ENCODE measurements at places on chromosomes 6 and 20.
A peak's percentile ranks its signal among the peaks of the same experiment; 100 is the strongest.

DNA sequence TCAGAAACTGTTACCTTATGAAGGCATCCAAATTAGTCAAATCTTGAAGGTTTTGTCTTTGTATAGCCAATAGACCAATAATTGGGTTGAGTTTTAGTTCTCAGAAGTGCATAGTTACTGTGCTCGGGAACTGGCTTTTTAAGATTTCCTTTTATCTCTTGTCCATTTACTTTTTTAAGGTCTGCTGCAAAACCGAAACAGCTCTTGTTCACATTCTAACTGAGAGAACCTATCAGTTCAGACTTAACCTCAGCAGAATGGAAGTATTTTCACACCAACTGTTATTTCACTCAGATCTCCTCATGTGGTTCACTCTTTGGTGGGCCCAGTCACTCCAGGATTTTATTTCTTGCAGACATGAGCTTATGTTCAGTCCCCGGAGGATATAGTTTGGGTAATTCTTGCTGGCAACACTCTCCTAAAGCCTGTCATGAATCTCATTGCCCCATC is 55.5 kb downstream of the TPBG start:
- DNase-seq: no peak

DNA sequence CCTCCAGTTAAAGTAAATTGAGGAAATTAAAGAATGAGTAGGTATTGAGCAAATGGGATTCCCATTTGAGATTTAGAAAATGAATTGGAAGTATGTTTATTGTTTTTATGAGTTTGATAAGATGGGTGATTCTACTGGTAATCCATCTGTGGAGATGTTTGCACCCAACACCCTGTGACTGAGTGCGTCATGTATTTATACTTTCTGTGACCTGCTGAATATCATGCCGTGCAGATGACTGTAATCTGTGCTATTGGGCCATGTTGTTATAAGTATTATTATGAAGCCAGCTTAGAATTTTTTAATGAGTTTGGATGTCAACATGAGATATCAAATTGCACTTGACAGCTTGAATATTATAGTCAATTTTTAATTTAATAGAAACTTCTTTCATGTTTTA is 17.7 kb downstream of the FAM83B start:
- DNase-seq: no peak

DNA sequence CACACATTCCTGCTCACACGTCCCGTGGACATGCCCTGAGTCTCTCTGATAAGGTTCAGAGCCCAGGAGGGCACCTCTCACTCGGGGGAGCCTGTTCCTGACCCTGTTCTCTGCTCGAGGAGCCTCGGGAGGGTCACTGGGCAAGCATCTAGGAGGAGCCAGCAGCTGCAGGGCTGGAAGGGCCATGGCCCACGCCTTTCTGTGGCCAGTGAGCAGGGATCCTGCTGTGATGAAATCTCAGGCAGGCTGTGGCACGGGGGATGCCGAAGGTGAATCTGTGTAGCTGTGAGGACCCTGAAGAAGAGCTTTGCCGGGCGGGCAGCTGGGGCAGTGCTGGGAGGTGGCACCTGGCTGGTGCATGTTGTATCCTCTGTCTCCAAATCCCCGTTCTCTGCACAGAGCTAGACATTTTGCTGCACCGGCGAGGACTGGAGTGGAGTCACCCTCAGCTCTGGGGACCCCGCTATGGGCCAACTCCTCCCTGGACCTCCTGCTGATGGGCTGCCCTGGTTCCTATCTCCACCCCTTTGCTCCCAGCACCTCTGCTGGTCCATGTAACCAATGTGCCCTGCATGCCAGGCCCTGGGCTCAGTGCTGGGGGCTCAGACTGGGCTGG is 7.1 kb upstream of the NPBWR2 start:
- DNase-seq: no peak

DNA sequence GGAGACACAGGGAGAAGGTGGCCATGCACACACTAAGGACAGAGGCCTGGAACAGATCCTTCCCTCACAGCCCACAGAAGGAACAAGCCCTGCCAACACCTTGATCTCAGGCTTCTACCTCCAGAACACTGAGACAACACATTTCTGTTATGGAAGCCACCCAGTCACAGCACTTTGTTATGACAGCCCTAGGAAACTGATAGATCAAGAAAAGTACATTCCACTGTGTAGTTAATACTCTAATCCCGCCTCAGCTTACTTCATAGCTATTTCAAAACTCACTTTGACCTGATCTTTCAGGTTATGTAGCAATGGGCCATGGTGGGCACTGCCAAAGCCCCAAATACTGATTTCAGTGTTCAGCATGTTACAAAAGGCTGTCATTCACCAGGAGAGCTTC is 66.8 kb downstream of the CD24 start:
- DNase-seq: no peak

GRCh38 chr20:12763406-12763805 is 245.4 kb upstream of the SPTLC3 start:
- no peak for DNase-seq

DNA sequence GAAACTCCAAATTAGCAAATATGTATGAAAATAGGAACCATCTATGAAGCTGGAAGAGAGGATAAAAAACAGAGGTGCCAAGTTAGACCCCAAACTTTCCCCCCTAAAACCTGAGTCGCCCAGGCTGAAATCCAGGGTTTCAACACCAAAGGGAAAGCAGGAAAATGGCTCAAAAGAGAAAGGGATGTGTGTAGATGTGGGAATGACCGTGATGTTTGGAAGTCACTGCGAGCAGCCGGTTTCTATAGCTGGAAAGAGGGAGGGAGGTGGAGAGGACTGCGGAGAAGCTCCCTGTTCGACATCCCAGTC is 4.5 kb downstream of the RING1 start:
- DNase-seq: no peak

GRCh38 chr6:43817192-43817591 is 47.2 kb downstream of the VEGFA start:
- DNase-seq: no peak

DNA sequence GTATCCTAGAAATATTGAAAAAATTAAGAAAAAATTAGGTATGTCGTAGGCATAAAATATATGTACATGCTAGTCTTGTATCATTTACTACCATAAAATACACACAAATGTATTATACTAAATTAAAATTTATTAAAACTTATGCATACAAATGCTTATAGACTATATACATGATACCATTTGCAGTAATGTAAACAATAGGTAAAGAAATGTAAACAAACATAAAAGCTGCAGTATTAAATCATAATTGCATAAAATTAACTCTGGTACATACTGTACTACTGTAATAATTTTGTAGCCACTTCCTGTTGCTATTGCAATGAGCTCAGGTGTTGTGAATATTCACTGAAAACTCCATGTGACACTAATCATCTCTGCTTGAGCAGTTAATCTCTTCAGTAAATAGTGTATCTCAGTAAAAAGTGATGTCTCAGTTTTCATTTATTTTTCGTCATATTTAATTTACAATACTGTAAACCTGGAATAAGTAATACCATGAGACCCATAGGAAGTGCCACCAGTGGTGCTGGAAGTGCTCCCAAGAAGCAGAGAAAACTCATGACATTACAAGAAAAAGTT is 29.3 kb downstream of the RALGAPB start:
- no peak for DNase-seq

GRCh38 chr20:58179432-58180099 is 48.9 kb downstream of the ANKRD60 start:
- DNase-seq: no peak

GRCh38 chr6:74248966-74249365 is 553.0 kb downstream of the CD109 start:
- no peak for DNase-seq

DNA sequence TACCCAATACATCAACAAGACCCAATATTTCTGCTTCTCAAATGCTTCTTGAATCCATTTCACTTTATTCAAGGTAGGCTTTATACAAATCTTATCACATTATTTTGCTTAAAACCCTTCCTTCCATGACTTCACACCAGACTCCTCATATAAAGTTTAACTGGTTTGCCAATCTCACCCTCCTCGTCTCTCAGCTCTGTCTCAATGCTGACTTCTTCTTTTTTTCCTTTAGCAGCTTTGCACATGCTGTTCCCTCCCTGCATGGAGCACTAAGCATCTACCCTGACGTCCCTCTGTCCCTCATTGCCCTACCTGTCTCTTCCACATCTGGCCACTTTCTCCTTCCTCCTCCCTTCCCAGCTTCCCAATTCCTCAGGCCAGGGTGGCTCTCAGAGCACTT is 31.4 kb downstream of the KCNK17 start:
- no peak for DNase-seq

DNA sequence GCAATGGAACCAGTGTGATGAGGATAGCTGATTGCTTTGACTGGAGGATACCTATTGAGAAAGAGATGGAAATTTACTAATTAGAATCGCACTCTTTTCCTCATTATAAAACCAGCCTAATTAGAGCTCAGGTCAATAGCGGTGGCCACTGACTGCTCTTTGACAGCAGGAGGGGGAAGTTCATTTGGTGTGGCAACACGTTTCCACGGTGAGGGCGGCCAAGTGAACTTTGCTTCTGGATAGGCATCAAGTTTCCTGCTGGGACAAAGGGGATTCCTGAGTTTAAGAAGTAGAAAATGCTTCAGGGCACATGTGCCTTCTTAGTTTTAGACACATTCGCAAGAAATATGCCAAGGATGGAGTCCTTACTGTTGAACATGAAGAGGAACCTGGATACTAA is 145.3 kb upstream of the NRN1 start:
- DNase-seq: no peak

DNA sequence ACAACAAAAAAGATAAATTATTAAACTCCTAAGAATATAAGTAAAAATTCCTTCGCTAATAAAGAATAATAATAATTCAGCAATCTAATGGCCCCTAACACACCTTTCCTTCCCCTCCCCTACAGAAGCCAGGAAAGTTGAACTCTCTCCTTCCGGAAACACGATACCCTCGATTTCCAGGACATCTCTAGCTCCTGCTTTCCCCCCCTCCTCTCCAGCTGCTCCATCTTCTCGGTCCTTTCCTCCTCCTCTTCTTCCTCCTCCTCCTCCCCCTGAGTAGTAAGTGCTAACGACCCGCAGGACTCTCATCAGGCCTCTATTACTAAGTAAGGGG is 603 bp downstream of the TASP1 start:
- DNase-seq: no peak

DNA sequence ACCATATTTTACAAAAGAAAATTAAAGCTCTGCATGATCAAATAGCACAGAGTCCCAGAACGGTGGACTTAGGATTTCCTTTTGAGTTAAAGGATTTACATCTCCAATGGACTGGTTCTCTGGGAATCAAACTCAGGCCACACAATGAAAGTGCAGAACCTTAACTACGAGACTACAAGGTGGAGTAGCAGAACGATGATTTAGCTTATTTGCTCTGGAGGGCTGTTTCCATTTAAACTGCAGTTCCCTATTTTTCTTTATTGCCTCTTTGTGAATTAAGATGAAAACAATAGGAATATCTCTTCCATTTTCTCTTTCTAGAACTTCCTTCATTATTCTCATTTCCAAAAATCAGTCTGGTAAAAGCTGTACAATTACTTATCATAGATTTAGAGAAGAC is 65.7 kb downstream of the TFAP2B start:
- no peak for DNase-seq

DNA sequence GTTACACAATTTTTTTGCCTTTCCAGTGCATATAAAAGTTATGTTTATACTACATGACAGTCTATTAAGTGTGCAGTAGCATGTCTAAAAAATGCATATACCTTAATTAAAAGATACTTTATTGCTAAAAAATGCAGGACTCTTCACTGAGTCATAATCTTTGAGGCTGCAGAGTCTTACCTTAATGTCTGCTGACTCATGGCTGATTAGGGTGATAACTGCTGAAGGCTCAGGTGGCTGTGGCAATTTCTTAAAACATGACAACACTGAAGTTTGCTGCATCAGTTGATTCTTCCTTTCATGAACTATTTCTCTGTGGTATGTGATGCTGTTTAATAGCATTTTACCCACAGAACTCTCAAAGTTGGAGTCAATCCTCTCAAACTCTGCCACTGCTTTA is 19.1 kb downstream of the ZSCAN23 start:
- DNase-seq: no peak

GRCh38 chr6:21844120-21844917 is 250.8 kb downstream of the SOX4 start:
- no peak for DNase-seq

GRCh38 chr20:14142171-14142570 is 146.9 kb downstream of the MACROD2 start:
- DNase-seq: peak; percentile 90

DNA sequence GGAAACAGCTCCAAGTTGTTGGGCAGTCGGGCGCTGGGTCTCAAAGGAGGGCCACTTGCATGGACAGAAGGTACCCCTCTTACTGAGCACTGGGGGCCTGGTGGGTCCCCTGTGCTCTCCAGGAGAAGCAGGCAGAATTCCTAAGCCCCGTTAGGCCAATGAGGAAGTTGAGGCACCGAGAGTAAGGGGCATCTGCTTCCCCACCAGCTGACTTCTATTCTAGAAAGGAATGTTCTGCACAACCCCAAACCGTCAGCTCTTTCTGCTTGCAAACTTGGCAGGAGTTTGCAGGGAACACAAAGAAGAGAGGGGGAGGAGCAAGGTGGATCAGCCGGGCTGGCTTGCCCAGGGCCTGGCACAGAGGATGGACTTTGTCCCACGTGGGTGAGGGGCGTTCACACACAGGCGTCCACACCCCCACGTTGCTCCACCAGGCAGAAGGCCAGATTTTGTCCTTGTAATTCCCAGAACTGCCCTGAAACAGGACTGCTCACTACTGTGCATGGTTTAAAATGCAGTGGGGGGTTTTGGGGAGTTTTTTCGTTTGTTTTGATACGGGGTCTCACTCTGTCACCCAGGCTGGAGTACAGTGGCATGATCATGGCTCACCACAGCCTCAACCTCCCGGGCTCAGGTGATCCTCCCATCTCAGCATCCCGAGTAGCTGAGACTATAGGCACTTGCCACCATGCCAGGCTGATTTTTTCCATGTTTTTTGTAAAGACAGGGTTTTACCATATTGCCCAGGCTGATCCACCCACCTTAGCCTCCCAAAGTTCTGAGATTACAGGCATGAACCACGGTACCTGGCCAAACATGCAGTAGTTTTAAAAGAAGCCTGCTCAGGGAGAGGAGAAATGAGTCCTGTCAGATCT is 93.3 kb downstream of the SNX5 start:
- DNase-seq: no peak

GRCh38 chr6:112800916-112801315 is 453.8 kb downstream of the RFPL4B start:
- no peak for DNase-seq

DNA sequence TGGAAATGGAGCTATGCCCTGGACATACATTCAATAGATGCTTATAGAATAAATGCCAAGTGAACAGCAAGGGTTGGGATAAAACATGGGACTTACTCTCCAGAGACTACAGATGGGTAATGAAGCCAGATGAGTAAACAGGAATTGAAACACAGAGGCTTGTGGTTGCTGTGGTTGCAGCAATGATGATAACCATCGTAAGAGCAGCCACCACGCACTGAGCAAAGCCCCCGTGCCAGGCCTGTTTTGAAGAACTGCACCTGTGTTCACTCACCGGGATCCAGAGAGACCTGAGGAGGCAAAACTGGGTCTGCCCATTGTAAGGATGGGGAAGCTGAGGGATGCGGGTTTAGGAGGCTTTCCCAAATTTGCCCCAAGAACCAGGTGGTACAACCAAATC is 431.1 kb upstream of the CDH4 start:
- no peak for DNase-seq

GRCh38 chr6:120484146-120484545 is 850.1 kb downstream of the TBC1D32 start:
- DNase-seq: no peak

Measured in NCI-H1417 treated with DMSO at 0.1 percent for 48 hours (cell line).